NCI-H1092 treated with DMSO at 0.1 percent for 48 hours (cell line): ENCODE measurements at places on chromosomes 12 and 14.

DNA sequence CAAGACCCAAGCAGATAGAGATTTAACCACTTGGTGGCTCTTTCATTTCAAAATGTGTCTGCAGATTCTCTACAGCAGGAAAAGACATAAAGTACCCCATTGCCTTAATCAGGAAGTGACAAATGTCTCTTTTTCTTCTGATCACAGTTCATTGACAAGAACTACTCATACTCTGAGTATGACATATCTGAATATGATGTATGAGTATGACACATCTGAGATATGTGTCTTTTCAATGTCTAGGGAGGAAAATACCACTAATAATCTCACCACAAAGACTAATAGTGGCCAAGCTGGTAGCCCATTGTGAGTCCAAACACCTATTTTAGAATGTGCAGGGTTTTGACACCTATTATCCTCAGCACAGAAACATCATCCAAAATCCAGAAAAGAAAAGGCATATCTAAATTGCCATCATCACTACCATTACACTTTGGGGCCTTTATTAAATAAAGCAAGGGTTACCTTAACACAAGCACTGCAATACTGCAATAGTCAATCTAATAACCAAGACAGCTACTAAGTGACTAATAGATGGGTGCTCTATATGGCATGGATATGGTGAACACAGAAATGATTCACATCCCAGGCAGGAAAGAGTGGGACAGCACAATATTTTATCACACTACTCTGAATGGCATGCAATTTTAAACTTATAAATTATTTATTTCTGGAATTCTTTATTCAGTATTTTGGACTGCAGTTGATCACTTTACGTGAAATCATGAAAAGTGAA, 243.7 kb upstream of the FAR2 start:
- no peak for DNase-seq

DNA sequence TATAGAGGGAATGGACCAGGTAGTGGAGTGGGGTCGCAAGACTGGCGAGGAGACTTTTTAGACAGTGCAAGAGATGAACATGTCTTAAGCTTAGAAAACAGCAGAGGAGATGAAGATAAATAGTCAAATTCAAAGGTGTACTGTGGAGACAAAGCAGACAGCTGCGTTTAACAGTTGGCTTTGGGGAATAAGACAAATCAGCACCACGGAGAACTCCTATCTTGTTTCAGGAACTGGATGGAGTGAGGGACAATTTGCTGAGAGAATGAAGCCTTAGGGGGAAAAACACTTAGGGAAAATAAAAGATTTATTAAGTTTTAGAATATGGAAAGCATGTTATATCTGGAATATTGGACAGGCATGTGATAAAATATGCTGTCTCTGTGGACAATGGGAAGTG, 458.8 kb downstream of the GLT1D1 start:
- DNase-seq = no peak

DNA sequence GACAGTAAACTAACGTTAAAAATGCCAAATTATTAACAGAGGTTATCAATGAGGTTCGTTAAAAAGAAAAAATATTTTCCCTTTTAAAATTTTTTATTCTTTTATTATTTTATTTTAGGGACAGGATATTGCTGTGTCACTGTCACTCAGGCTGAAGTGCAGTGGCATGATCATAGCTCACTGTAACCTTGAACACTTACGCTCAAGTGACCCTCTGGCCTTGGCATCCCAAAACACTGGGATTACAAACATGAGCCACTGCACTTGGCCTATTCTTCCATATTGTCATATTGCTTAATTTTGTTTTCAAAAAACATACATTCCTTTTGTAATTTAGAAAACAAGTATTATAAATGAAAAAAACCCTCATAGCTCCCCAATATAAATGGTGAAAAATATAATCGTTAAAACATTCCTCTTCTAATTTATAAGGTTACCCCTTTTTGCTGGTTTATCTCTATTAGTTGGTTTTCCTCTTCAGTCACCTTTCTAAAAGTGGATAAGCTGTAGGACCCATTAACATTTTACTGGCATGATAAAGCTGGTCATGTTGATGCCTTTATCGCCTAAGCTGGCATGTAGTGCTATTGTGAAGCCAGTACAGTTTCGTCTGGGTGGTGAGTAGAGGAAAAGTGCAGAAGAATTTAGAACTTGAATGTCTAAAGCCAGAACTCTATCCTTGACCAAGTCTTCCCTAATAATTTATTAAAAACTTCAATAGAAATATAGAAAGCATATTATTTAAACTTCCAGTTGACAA, 27.6 kb downstream of the PDE3A start:
- DNase-seq = no peak

DNA sequence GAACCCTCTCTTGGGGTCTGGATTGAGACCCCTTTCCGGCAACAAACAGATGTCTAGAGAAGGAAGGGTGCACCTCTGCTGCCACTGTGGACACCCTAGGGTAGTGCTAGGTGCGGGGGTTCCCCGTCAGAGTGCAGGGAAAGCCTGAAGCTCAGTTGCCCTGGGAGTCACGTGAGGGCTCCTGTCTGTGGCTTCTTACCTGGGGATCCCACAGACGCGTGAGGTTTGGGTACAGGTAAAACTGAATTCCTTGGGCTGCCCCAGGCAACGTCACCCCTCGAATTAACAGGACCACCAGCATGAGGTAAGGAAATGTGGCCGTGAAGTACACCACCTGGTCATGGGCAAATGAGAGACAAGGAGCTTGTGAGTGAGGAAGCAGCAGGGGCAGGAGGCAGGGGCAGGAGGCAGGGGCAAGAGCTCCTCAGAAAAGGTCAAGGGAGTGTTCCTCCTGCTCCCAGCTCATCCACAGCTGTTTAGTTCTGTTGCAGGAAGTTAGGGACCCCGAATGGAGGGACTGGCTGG, 21.0 kb upstream of the SLC6A12 start:
- DNase-seq = no peak

GRCh38 chr14:85438481-85438942, 91.4 kb upstream of the FLRT2 start:
- no peak for DNase-seq

- no peak for DNase-seq
These were observed 26.7 kb downstream of the BTG1 start for GRCh38 chr12:92118826-92119536.

DNA sequence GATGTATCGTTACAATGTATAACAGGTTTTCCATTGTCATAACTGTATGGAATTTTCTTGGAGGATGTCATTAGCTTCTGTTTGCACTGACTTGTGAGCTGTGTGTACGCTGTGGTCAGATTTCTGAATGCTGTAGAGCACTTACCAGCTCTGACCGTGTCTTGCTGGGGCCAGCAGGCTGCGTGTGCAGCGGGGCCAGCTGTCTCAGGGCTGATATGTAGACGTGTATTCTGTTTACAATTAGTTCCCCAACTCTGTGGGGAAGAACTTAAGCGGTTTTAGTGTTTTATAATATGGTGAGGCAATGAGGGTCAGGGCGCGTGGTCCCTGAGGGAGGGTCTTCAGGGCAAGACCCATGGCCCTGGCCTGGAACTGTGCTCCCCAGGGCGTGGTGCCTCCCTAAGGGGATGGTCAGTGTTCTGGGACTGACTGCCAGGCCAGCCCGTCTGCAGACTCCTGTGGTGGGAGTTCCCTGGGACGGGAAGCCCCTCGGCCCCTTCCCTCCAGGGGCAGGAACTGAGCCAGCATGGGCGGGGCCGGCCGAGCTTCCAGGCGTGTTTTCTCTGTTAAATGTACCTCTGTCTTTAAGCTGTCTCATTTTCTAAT, 18.7 kb downstream of the XRCC3 start:
- DNase-seq = peak; percentile 39

DNA sequence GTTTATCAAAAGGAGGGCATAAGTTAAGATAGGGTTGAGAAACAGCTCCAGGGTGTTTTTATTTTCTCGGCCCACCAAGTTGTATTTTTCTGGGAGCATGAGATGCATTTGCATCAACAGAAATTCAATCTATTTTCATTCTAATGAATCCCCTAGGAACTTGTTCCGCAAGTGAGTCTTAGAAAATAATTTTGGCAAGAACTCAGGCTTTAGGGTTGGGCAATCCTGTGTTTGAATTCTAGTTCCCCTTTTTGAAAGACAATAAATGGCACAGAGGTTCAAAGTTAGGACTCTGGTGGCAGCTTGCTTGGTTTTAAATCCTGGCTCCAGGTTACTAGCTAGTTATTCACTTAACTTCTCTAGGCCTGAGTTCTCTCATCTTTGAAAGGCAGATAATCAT, 23.7 kb downstream of the SLC5A8 start:
- no peak for DNase-seq

- no peak for DNase-seq
These were observed 40.3 kb downstream of the TMTC3 start for GRCh38 chr12:88182416-88182815.

DNA sequence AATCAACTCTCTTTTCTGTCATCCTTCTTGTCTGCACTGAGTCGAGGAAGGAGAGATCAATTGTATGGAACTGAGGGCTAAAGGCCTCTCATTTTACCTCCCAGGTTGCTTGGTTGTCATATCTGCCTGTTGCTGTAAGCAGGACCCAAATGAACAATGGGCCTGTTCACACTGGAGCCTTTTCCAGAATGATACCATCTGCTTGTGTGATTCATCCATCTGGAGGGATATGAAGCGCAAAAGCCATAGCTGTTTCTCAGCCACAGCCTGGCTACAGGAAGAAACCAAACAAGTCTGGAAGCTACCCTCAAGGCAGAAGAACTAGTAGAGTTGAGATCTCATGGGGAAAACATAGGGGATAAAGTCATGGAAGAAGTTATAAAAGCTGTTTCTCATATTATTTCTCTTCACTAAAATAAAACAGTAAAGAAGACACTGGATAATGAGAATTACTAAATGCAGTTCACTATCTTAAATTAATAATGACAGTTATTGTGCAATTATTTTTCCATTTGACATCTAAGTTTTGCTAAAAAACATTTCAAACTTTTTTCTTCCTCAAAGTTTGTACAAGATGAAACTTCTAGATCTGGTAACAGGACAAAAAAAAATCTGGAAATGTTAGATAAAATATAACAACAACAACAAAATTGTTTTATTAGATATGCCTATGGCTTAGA, 106.3 kb downstream of the SPTSSA start:
- no peak for DNase-seq

DNA sequence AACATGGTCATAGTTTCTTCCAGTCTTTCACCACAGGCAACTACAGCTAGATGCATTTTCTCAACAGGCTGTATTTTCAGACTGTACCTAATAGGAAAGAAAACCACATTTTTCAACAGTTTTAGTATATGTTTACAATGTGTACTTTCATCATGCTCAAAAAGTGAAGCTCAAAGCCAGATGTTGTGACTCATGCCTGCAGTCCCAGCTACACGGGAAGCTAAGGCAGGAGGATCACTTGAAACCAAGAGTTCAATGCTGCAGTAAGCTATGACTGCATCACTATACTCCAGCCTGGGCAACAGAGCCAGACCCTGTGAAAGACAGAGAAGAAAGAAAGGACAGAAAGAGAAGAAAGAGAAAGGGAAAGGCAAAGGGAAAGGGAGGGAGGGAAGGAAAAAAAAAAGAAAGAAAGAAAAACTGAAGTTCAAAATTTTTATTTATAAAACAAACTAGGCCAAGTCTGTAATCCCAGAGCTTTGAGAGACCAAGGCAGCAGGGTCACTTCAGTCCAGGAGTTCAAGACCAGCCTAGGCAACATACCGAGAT, 25.5 kb downstream of the GXYLT1 start:
- no peak for DNase-seq

DNA sequence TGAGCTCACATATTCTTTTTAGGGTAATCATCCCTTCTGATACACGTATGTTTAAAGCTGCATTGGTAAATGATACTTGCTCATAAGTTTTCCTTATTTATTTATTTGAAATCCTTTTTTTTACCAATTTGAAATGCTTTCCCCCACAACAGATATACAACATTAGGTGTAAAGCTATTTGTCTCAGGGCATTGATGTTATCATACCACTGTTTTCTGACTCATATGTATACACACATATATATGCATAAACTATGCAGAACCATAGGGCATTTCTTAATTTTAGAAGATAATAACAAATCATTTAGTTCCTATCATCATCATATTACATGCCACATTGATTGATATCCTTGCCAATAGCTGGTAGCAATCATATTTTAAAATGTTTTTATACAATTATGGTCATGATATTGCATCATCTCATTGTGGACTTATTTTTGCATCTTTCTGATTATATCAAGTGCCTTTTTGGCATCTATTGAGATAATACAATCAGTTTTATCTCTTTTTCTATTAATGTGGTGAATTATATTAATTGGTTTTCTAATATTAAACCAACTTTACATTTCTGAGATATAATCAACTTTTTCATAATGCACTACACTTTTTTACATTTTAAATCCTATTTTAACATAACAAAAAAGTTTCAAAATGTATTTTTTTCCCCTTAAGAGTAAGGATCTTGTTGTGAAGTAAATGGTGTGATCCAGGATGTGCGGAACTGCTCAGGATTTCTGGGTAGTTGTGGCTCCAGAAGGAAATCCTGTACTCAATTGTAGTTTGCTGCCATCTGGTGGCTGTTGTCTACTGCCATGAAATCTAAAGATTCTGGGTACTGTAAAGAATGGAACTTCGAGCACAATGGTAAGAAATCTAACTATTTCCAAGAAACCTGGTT, 16.7 kb downstream of the OR9K2 start:
- peak; percentile 37 for DNase-seq

- DNase-seq = no peak
These were observed 47.9 kb upstream of the CERS5 start for GRCh38 chr12:50215033-50215432.

DNA sequence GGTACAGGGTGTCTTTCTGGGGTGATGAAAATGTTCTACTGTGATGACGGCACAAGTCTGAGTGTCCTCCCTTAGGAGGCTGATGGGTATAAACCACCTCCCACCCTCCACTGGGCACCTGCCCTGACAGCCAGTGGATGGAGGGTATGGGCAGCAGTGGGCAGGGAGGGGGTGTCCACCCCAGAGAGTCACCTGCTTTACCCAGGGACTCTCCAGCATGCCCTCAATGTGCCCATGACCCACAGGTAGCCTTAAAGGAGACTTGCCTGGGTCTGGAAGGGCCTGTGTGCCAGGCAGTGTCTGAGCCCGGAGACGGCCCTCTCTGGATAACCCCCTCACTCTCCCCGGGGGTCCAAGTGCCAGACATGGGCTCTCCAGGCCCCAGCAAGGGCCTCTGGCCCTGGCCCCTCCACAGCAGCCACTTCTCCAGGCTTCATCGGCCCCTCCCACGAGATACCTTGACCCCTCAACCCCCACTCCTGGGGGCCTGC, 38.8 kb downstream of the CCNK start:
- DNase-seq = no peak

DNA sequence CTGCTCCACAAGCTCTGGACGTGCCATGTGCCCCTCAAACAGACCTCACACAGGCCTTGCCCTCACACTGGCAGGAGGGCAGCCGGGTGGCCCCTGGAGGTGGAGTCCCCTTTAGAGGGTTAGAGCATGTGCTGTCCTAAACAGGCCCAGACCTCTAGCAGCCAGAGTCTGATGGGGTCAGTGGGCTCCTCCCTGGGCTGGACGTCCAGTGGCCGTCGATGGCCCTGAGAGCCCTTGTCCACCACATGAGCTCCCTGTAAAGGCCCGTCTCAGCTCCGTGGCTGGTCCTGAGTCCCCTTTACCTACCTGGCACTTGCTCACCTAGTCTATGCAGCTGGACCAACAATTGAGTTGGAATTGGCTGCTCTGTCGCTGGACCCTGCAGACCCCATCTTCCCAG, 3.8 kb downstream of the TMEM179 start:
- DNase-seq = no peak

GRCh38 chr14:73776194-73776537, 62.0 kb upstream of the PNMA1 start:
- no peak for DNase-seq

- no peak for DNase-seq
These were observed at the start of gene SETD3 for GRCh38 chr14:99479906-99480869. Gene SETD3, minus strand, starts transcription at chr14:99480859. Its CDS starts 15,054 bp downstream, at chr14:99465805.

- no peak for DNase-seq
These were observed 13.8 kb upstream of the EEA1 start for GRCh38 chr12:92942905-92943304.

- DNase-seq = no peak
These were observed 692.6 kb downstream of the VRK1 start for GRCh38 chr14:97489750-97490149.
